CD4-positive, alpha-beta T cell (primary cell): ENCODE measurements at places on chromosomes 6 and 20.

- no peak for DNase-seq
These were observed 370.7 kb upstream of the AGPAT4 start for GRCh38 chr6:161644521-161644920.

DNA sequence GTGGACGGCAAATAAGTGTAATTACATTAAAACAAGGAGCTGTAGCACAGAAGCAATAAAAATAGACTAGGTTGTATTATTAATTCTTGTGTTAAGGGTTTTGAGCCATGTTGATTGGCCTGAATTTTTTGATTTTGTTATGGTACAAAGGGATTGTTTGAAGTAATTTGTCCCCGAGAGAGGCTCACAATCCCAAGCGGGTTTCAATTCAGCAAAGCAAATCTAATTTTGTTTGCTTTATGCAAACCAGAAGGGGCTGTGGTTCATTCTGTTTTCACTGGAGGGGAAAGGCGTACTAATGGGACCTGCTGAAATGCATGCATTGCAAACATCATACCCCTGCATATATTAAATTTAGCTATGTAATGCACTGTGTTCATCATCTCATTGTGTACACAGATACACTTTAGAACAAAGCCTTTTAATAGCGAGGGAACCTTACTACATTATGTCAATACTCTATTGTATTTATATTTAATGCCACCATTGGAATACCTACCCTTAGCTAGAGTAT lies 379.5 kb upstream of the POU3F2 start:
- DNase-seq, result no peak

DNA sequence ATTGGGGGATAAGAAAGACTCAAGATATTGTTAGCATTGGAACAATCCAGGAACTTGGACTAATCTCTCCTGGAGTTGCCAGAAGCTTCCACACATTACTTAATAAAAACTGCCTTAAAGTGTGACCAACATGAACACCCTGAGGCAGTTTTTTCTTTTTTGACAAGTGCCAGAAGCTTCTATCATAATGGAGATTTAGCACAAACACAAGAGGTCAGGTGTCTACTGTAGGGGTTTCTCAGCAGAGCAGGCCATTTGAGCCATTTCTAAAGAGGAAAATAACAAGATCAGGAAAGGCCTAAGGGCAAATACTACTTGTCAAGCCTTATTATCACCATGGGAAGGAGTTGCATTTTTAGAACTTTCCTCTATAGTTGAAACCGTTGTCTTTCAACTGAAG lies 361.5 kb downstream of the EPM2A start:
- no peak for DNase-seq

- DNase-seq, result no peak
These were observed 69.2 kb downstream of the PLEKHG1 start for GRCh38 chr6:150668900-150669302.

- no peak for DNase-seq
These were observed 177.9 kb upstream of the ZNF184 start for GRCh38 chr6:27650620-27651370.

- DNase-seq, result no peak
These were observed 28.7 kb upstream of the RPS6KA2 start for GRCh38 chr6:166655713-166656229.

- DNase-seq, result no peak
These were observed 123.5 kb downstream of the GRM4 start for GRCh38 chr6:34022250-34022872.

- no peak for DNase-seq
These were observed 86.1 kb downstream of the CDC5L start for GRCh38 chr6:44473393-44474189.

DNA sequence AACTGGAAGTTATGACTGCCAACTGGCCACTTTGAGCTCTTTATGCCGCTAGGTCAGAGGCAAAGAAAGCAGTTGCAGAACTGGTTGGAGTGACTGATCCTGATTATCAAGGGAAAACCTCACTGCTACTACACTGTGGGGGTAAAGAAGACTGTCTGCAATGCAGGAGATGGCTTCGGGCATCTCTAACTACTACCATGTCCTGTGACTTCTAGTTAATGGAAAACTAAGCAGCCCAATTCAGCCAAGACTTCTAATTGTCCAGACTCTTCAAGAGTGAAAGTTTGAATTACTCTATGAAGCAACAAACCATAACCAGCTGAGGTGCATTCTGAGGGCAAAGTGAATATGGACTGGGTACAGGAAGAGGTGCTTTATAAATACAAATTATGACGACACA lies 773.6 kb upstream of the SLC35B3 start:
- no peak for DNase-seq

GRCh38 chr6:135796643-135797305 lies 54.7 kb upstream of the PDE7B start:
- DNase-seq, result no peak

GRCh38 chr6:40440053-40440452 lies 147.1 kb downstream of the LRFN2 start:
- DNase-seq, result no peak

- no peak for DNase-seq
These were observed 109.8 kb upstream of the MAP7 start for GRCh38 chr6:136659991-136660499.
